Activated CD4-positive, alpha-beta T cell treated with anti-CD3 and anti-CD28 coated beads for 36 hours (primary cell): ENCODE measurements at places on chromosomes 7 and 10. TPM values are rescaled to one million over a fixed set of nuclear protein-coding genes. Genes with fewer than 3 reads are reported as not detected.

GRCh38 chr7:1509226-1509625, 5.0 kb upstream of the INTS1 start:
- H3K4me3 ChIP-seq: no peak overlapping the region
- peaks cover 51% of the 10 kb centered on the region for H3K4me1 ChIP-seq

GRCh38 chr10:133350283-133350949, 3.2 kb downstream of the PRAP1 start:
- peaks cover 5% of the 10 kb centered on the region for H3K4me1 ChIP-seq
- no peak overlapping the region for H3K4me3 ChIP-seq
- H3K27me3 ChIP-seq: peaks cover 13% of the 10 kb centered on the region
- DNase-seq: no peak
- no peaks in the 10 kb centered on the region for H3K36me3 ChIP-seq

SUFU gene
- total RNA-seq: 8.4 TPM

GRCh38 chr10:97032624-97033023, 153.1 kb downstream of the SLIT1 start:
- DNase-seq: no peak
- no peaks in the 10 kb centered on the region for H3K36me3 ChIP-seq
- no peak overlapping the region for H3K4me3 ChIP-seq
- H3K27me3 ChIP-seq: no peaks in the 10 kb centered on the region

- no peaks in the 10 kb centered on the region for H3K36me3 ChIP-seq
- H3K4me1 ChIP-seq: no peaks in the 10 kb centered on the region
- no peak overlapping the region for H3K4me3 ChIP-seq
- H3K27ac ChIP-seq: no peak overlapping the region
Observed at GRCh38 chr10:99565166-99565565, 32.4 kb downstream of the NKX2-3 start.

LRGUK gene
- 0.07 TPM for total RNA-seq
